ENCODE measurements at places on chromosomes 5 and 9. TPM values are rescaled to one million over a fixed set of nuclear protein-coding genes. Genes with fewer than 3 reads are reported as not detected.

Gene LCN1
- not detected for total RNA-seq

Gene SPINK5
- not detected for total RNA-seq

Gene MTAP
- 21.6 TPM for total RNA-seq

Gene GGTA1
- total RNA-seq, result 1.9 TPM

Gene RLN1
- total RNA-seq, result 1.3 TPM

Gene PSD2
- total RNA-seq, result 22.8 TPM

Gene FOXD4
- total RNA-seq, result 0.31 TPM

Gene FAM174A
- total RNA-seq, result 18.5 TPM

Gene KCNIP1
- 10.3 TPM for total RNA-seq

Gene CDH10
- 50.7 TPM for total RNA-seq

Gene PCDHB6
- 5.6 TPM for total RNA-seq

Gene MYMK
- total RNA-seq, result not detected

Gene CDH18
- total RNA-seq, result 12.8 TPM

Gene PLPP7
- total RNA-seq, result 7.2 TPM

Gene FBXW5
- 64.5 TPM for total RNA-seq

Gene C9orf152
- total RNA-seq, result not detected

Gene ADRA1B
- 1.3 TPM for total RNA-seq

Gene SPRY4
- 9.7 TPM for total RNA-seq

Gene BTNL3
- not detected for total RNA-seq

Gene SV2C
- 1.9 TPM for total RNA-seq

Gene FOXD4L6
- total RNA-seq, result 1.3 TPM

Gene SPAG8
- 4.1 TPM for total RNA-seq

Gene PRUNE2
- 29.1 TPM for total RNA-seq

Gene PCDHA8
- total RNA-seq, result 25.7 TPM

Gene CCDC180
- total RNA-seq, result 34.1 TPM

Gene NRARP
- 5.0 TPM for total RNA-seq

Gene ECM2
- 2.2 TPM for total RNA-seq

Gene EMB
- 3.1 TPM for total RNA-seq

Gene PCDHB16
- total RNA-seq, result 10.6 TPM

Gene DPYSL3
- total RNA-seq, result 1,294 TPM

Gene LCN6
- not detected for total RNA-seq

Gene NKD2
- total RNA-seq, result 4.1 TPM

Gene TMEM252
- total RNA-seq, result not detected

Gene FOXD4L3
- total RNA-seq, result not detected

Gene FANCC
- total RNA-seq, result 23.8 TPM

Gene OTP
- not detected for total RNA-seq

Gene FGF1
- total RNA-seq, result 3.4 TPM

Gene RGS14
- 5.0 TPM for total RNA-seq

Gene FRMPD1
- 1.3 TPM for total RNA-seq

Gene ORM2
- not detected for total RNA-seq

Gene LHX3
- not detected for total RNA-seq

Gene HMGCS1
- 480 TPM for total RNA-seq

Gene MARVELD2
- total RNA-seq, result 0.94 TPM

Gene IL7R
- 0.63 TPM for total RNA-seq

Gene SPINK7
- not detected for total RNA-seq
